ENCODE measurements at places on chromosomes 1 and 21.

DNA sequence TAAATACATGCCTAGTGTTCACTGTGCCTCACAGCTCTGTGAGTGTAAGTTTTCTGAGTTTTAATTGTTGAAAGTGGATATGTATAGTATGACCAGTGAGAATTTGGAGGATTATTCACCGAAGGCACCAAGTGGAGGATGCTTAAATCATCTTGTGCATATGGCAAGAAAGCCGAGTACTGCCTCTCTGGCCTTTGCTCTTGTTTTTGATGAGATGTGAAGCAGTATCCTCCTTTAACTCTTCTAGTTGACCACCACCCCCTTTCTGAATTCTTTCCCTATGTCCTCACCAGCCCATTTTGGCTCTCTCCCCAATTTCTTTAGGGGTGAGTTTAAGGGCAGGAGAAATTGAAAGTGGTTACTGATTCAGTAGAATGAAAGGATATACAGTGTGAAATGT, 130.4 kb downstream of the SYT2 start:
- no peaks in the 10 kb centered on the region for H3K27me3 ChIP-seq
- no peak overlapping the region for H3K4me3 ChIP-seq
- H3K27ac ChIP-seq: no peak overlapping the region
- H3K36me3 ChIP-seq: peaks cover 35% of the 10 kb centered on the region

DNA sequence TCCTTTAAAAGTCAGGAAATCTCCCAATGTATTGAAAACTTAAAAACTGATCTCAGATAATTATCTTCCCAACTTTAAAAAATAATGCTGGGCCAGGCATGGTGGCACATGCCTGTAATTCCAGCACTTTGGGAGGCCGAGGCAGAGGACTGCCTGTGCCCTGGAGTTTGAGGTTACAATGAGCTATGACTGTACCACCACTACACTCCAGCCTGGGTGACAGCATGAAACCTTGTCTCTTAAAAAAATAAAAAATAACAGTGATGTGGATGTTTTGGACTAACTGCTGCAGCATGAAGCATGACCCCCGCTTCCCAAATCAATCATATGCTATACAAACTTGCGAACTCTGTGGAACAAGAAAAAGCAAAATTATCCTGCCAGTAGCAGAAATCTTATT, 186.3 kb downstream of the RERE start:
- H3K27ac ChIP-seq: no peak overlapping the region
- peaks cover 56% of the 10 kb centered on the region for H3K4me1 ChIP-seq
- H3K36me3 ChIP-seq: peaks cover 3% of the 10 kb centered on the region
- DNase-seq: no peak

DNA sequence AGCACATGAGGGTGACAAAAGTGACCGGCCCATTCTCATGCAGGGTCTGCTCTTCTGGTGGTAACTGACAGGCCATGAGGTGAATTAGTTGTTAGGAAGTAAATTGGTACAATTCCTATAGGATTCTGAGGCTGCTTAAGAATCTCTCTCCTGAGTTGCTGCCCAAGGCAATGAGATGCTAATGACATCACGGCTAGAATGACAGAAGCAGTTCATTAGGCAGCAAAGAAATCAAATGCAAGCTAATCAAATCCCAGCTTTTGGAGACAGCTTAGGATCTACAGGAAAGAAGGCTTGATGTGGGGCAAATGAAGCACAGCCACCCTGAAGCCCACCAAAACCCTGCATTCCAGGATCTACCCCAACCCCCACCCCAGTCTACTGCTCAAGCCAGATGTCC, 265.2 kb downstream of the ASTN1 start:
- H3K4me3 ChIP-seq: no peak overlapping the region
- peaks cover 4% of the 10 kb centered on the region for H3K4me1 ChIP-seq
- H3K27me3 ChIP-seq: peaks cover 8% of the 10 kb centered on the region
- no peak overlapping the region for H3K27ac ChIP-seq
- DNase-seq: no peak
- no peaks in the 10 kb centered on the region for H3K36me3 ChIP-seq

DNA sequence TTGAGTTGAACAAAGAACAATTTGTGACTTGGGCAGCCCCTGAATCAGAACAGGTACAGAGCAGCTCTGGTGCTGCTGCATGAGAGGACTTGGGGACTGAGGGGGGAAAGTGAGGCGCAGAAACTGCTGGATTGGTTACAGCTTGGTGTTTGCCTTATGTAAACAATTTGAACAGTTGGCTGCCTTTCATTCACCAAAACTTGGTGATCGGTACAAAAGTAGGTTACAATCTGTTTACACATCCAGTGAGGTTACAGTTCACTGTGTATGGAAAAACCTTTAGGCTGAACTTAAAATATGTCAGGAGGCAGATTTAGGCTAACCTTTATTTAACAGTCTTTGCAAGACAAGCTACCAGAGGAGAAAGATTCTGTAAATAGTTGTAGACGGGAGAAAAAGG, 28.6 kb upstream of the MTR start:
- H3K27me3 ChIP-seq: peaks cover 35% of the 10 kb centered on the region
- H3K27ac ChIP-seq: no peak overlapping the region
- DNase-seq: no peak
- H3K4me3 ChIP-seq: no peak overlapping the region
- no peaks in the 10 kb centered on the region for H3K36me3 ChIP-seq
- H3K4me1 ChIP-seq: no peaks in the 10 kb centered on the region

DNA sequence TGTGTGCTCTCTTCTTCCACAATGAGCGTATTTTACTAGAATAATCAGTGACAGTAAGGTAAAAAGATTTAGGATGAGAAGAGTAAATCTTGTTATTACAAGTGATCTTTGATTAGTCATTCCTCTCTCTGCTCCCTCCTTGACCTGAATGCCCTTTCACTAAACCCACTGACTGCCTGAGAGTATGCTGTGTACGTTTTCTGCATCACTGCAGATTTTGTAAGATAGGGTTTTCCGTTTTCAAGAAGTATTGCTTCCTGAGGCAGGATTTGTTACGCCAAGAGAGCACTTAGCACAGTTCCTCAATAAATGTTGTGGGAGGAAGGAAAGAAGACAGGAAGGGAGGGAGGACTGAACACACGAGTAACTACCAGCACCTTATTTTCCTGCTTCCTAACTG, 7.7 kb upstream of the LAMB3 start:
- H3K4me1 ChIP-seq: peaks cover 14% of the 10 kb centered on the region
- peak overlapping the region; percentile 28 for H3K4me3 ChIP-seq
- H3K27me3 ChIP-seq: no peaks in the 10 kb centered on the region
- peak overlapping the region; percentile 57 for H3K27ac ChIP-seq

DNA sequence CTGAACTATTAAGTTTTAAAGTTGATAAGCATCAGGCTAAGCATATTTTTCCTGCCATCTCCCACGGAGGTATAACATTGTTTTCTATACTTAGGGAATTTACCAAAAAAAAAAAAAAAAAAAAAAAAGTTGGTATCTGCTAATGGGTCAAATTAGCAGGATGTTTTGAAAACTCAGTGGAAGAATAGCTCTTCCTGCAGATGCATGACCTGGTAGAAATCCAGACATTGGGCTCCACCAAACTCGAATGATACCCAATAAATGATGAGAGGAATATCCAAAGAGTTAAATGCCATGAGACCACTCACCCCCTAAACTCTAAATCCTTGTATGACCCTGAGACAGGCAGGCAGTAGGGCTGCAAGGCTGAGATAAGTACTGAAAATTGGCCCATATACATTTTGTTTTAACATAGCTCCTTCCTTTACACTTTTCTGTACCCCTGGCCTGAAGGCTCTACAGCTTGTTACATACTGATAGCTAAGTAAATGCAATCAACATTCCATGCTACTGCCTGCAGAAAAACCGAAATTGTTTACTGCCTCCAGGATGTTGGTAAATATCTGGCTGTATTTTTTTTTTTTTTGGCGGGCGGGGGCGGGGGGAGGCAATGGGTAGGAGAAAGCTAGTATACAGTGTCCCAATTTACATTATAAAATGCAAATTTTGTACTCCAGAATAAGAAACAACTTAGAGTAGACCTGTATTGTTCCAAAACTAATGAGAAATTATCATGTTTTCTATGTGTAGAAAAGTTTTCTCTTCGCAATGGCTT, 57.6 kb downstream of the NFIA start:
- no peak overlapping the region for H3K27ac ChIP-seq
- no peaks in the 10 kb centered on the region for H3K27me3 ChIP-seq
- H3K4me1 ChIP-seq: peaks cover 2% of the 10 kb centered on the region
- no peak overlapping the region for H3K4me3 ChIP-seq
- H3K36me3 ChIP-seq: no peaks in the 10 kb centered on the region

- H3K27me3 ChIP-seq: no peaks in the 10 kb centered on the region
- H3K4me3 ChIP-seq: peak overlapping the region; percentile 59
- H3K36me3 ChIP-seq: peaks cover 18% of the 10 kb centered on the region
- peak overlapping the region; percentile 94 for H3K27ac ChIP-seq
Observed at GRCh38 chr1:181099152-181100014, 10.9 kb downstream of the IER5 start.

DNA sequence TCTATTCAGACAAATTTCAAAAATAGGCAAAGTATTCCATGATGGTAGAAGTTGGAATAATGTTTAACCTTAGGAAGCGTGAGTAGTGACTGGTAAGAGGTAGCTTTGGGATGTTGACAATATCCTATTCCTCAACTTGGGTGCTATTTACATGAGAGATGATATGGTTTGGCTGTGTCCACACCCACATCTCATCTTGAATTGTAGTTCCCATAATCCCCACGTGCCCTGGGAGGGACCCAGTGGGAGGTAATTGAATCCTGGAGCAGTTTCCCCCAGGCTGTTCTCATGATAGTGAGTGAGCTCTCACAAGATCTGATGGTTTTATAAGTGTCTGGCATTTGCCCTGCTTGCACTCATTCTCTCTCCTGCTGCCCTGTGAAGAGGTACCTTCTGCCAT, 67.3 kb downstream of the PLPPR4 start:
- no peak for DNase-seq
- H3K4me1 ChIP-seq: no peaks in the 10 kb centered on the region
- no peaks in the 10 kb centered on the region for H3K36me3 ChIP-seq
- no peaks in the 10 kb centered on the region for H3K27me3 ChIP-seq
- H3K27ac ChIP-seq: no peak overlapping the region

- H3K27ac ChIP-seq: no peak overlapping the region
- no peaks in the 10 kb centered on the region for H3K4me1 ChIP-seq
- no peak for DNase-seq
- no peaks in the 10 kb centered on the region for H3K36me3 ChIP-seq
- H3K27me3 ChIP-seq: peaks cover 37% of the 10 kb centered on the region
- H3K4me3 ChIP-seq: no peak overlapping the region
Observed at GRCh38 chr1:153141377-153141776, 9.3 kb downstream of the SPRR2G start.

- DNase-seq: no peak
- H3K4me3 ChIP-seq: no peak overlapping the region
- H3K27me3 ChIP-seq: no peaks in the 10 kb centered on the region
- H3K36me3 ChIP-seq: peaks cover 3% of the 10 kb centered on the region
- H3K4me1 ChIP-seq: no peaks in the 10 kb centered on the region
Observed at GRCh38 chr1:151858030-151858746, 4.7 kb upstream of the THEM5 start.

DNA sequence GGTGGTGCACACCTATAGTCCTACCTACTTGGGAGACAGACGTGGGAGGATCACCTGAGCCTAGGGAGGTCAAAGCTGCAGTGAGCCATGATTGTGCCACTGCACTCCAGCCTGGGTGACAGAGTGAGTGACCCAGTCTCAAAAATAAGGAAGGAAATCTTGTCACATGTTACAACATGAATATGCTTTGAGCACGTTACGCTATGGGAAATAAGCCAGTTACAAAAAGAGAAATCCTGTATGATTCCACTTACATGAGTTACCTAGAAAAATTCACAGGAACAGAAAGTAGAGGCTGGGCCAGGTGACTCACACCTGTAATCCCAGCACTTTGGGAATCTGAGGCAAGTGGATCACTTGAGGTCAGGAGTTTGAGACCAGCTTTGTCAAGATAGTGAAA, 6.7 kb upstream of the PADI6 start:
- H3K36me3 ChIP-seq: no peaks in the 10 kb centered on the region
- no peaks in the 10 kb centered on the region for H3K4me1 ChIP-seq
- peaks cover 4% of the 10 kb centered on the region for H3K27me3 ChIP-seq
- no peak overlapping the region for H3K27ac ChIP-seq

- no peaks in the 10 kb centered on the region for H3K36me3 ChIP-seq
- no peak overlapping the region for H3K27ac ChIP-seq
- H3K4me3 ChIP-seq: no peak overlapping the region
- peaks cover 4% of the 10 kb centered on the region for H3K4me1 ChIP-seq
- H3K27me3 ChIP-seq: no peaks in the 10 kb centered on the region
- no peak for DNase-seq
Observed at GRCh38 chr21:15071009-15071408, 6.2 kb upstream of the NRIP1 start.

DNA sequence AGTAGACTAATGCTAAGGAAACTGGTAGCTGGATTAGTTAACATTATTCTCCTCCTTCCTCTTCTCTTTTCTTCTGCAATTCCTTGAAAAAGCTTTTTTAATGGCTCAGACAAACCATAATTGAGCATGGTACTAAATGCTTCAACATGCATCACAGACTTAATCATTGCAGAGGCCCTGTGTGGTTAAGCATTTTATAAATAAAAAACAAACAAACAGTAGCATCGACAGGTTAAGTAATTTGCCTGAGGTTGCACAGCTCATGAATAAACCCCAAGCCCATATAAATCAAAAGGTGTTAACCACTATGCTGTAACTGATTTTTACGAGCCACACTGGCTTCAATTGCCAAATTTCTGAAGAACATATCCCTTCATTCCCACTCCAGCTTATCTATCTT, 462.1 kb downstream of the LMO4 start:
- no peaks in the 10 kb centered on the region for H3K36me3 ChIP-seq
- peaks cover 4% of the 10 kb centered on the region for H3K27me3 ChIP-seq
- no peak overlapping the region for H3K27ac ChIP-seq
- no peaks in the 10 kb centered on the region for H3K4me1 ChIP-seq

GRCh38 chr1:11611638-11612327, 42.4 kb downstream of the FBXO2 start:
- H3K4me3 ChIP-seq: no peak overlapping the region
- H3K4me1 ChIP-seq: no peaks in the 10 kb centered on the region
- DNase-seq: no peak
- H3K36me3 ChIP-seq: no peaks in the 10 kb centered on the region

GRCh38 chr1:112006416-112007025, 17.1 kb upstream of the KCND3 start:
- H3K27ac ChIP-seq: no peak overlapping the region
- H3K36me3 ChIP-seq: no peaks in the 10 kb centered on the region
- DNase-seq: no peak
- no peaks in the 10 kb centered on the region for H3K4me1 ChIP-seq
- no peak overlapping the region for H3K4me3 ChIP-seq

GRCh38 chr1:219185486-219186117, 11.9 kb downstream of the LYPLAL1 start:
- DNase-seq: no peak
- H3K4me3 ChIP-seq: no peak overlapping the region
- H3K4me1 ChIP-seq: peaks cover 60% of the 10 kb centered on the region
- no peak overlapping the region for H3K27ac ChIP-seq
- H3K36me3 ChIP-seq: peaks cover 50% of the 10 kb centered on the region
- no peaks in the 10 kb centered on the region for H3K27me3 ChIP-seq

GRCh38 chr1:223887747-223888418, 42.1 kb upstream of the TP53BP2 start:
- H3K4me3 ChIP-seq: no peak overlapping the region
- H3K27me3 ChIP-seq: no peaks in the 10 kb centered on the region
- DNase-seq: no peak
- no peaks in the 10 kb centered on the region for H3K4me1 ChIP-seq
- no peak overlapping the region for H3K27ac ChIP-seq
- H3K36me3 ChIP-seq: no peaks in the 10 kb centered on the region

- no peak overlapping the region for H3K4me3 ChIP-seq
- H3K4me1 ChIP-seq: no peaks in the 10 kb centered on the region
- no peaks in the 10 kb centered on the region for H3K36me3 ChIP-seq
- peaks cover 5% of the 10 kb centered on the region for H3K27me3 ChIP-seq
- H3K27ac ChIP-seq: no peak overlapping the region
Observed at GRCh38 chr1:241810769-241811405, 37.1 kb upstream of the EXO1 start.
